Dermis microvascular lymphatic vessel endothelial cell (primary cell): ENCODE measurements at places on chromosomes 7 and 10. TPM values are rescaled to one million over a fixed set of nuclear protein-coding genes. Genes with fewer than 3 reads are reported as not detected.

The GPC2 gene
- total RNA-seq: 1.9 and 2.8 TPM in 2 replicates

The SCIN gene
- 0.13 TPM in 2 replicates for total RNA-seq

The MMD2 gene
- total RNA-seq: not detected in 2 replicates

The ATRNL1 gene
- total RNA-seq: 0.77 and 1.6 TPM in 2 replicates

The STARD3NL gene
- 99.6 and 102 TPM in 2 replicates for total RNA-seq

The LRRD1 gene
- total RNA-seq: under 0.01 TPM in 2 replicates

The C10orf67 gene
- not detected in 2 replicates for total RNA-seq

The DIP2C gene
- 4.5 and 13.4 TPM in 2 replicates for total RNA-seq

The MAGI2 gene
- 0.26 and 0.89 TPM in 2 replicates for total RNA-seq

The STEAP4 gene
- not detected in 2 replicates for total RNA-seq

The MET gene
- total RNA-seq: 36.8 and 43.0 TPM in 2 replicates

The POMZP3 gene
- 1.0 and 2.6 TPM in 2 replicates for total RNA-seq

The FBXL13 gene
- total RNA-seq: 0.13 and 0.39 TPM in 2 replicates

The SPDYE11 gene
- not detected in 2 replicates for total RNA-seq

The PAPOLB gene
- total RNA-seq: 0.13 and 0.25 TPM in 2 replicates

The OPALIN gene
- not detected in 2 replicates for total RNA-seq

The FKBP6 gene
- not detected in 2 replicates for total RNA-seq

The GRID2IP gene
- 0.13 TPM in 1 of 2 replicates, not detected in the other for total RNA-seq

The HMX2 gene
- total RNA-seq: not detected in 2 replicates

The UPP1 gene
- total RNA-seq: 8.3 and 9.1 TPM in 2 replicates

The KIAA1549 gene
- 1.9 and 3.3 TPM in 2 replicates for total RNA-seq

The CLDN4 gene
- total RNA-seq: under 0.01 and 0.25 TPM in 2 replicates

The PLXNA4 gene
- 5.3 and 15.4 TPM in 2 replicates for total RNA-seq

The MYL10 gene
- total RNA-seq: not detected in 2 replicates

The CADPS2 gene
- total RNA-seq: 49.0 and 49.2 TPM in 2 replicates

The NUP205 gene
- 35.5 and 47.4 TPM in 2 replicates for total RNA-seq

The ODAD2 gene
- 0.26 and 0.38 TPM in 2 replicates for total RNA-seq

The ASNS gene
- total RNA-seq: 1.6 and 3.1 TPM in 2 replicates

The CNTNAP2 gene
- 0.25 and 2.8 TPM in 2 replicates for total RNA-seq

The CXCL12 gene
- total RNA-seq: 0.77 and 2.3 TPM in 2 replicates

The VWC2 gene
- not detected in 2 replicates for total RNA-seq

The ADCYAP1R1 gene
- total RNA-seq: under 0.01 TPM in 2 replicates

The UTF1 gene
- total RNA-seq: not detected in 2 replicates

The CCDC172 gene
- total RNA-seq: not detected in 2 replicates

The CUBN gene
- 6.7 and 10.7 TPM in 2 replicates for total RNA-seq

The DENND2A gene
- 0.64 and 0.89 TPM in 2 replicates for total RNA-seq

The FXYD4 gene
- total RNA-seq: not detected in 2 replicates

The CHST3 gene
- total RNA-seq: 4.6 and 6.2 TPM in 2 replicates

The CRYGN gene
- not detected in 2 replicates for total RNA-seq

The PVRIG gene
- not detected in 2 replicates for total RNA-seq

The STMP1 gene
- total RNA-seq: 5.3 and 5.7 TPM in 2 replicates

The NPFFR1 gene
- total RNA-seq: not detected in 2 replicates

The CALCR gene
- total RNA-seq: not detected in 2 replicates

The ANXA8 gene
- total RNA-seq: not detected in 2 replicates

The SPDYE5 gene
- under 0.01 TPM in 1 of 2 replicates, not detected in the other for total RNA-seq

The GPER1 gene
- total RNA-seq: 1.5 and 2.3 TPM in 2 replicates

The ASZ1 gene
- total RNA-seq: not detected in 2 replicates

The CALML3 gene
- not detected in 2 replicates for total RNA-seq

The TAS2R41 gene
- total RNA-seq: not detected in 2 replicates

The ABCC2 gene
- total RNA-seq: 0.39 and 0.51 TPM in 2 replicates

The SFR1 gene
- 3.5 and 4.9 TPM in 2 replicates for total RNA-seq

The HIBADH gene
- 23.5 and 24.4 TPM in 2 replicates for total RNA-seq

The ELAPOR2 gene
- total RNA-seq: 84.7 and 101 TPM in 2 replicates

The TACR2 gene
- under 0.01 and 0.63 TPM in 2 replicates for total RNA-seq

The WAC gene
- 37.1 and 43.4 TPM in 2 replicates for total RNA-seq
